HL-60 (cell line): ENCODE measurements at places on chromosomes 2 and 18.

- no peak for DNase-seq
These were observed 18.3 kb downstream of the MAIP1 start for GRCh38 chr2:199973703-199974102.

DNA sequence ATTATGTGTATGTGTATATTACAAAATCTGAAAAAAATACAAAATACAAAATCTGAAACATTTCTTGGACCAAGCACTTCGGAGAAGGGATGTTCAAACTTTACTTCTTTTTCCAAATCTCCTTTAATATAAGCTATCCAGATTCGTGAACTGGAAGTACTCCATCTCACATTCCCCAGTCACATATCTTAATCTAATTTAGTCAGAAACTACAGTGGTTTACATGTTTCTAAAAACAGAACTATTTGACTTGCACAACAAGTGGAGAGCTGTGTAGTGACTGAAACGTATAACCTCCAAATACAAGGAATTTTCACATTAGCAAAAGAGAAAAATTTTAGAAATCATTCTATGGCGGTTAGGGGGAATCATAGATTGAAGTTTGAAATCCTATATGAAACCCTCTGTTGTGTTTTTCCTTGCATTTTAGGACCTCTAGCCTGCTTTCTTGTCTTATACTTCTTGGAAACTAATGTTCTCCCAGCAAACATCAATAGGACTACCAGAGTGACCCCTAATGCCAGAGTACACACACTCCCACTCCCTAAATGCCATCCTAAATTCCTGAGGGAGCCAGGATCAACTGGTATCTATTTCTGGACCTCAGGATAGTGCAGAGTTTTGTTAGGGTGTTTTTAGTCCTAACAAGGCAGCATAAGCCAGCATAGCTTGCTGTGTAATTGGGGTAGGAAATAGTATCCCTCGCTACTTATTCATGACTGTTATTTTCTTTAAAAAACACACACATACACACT is 30.2 kb upstream of the ROCK1 start:
- no peak for DNase-seq

- no peak for DNase-seq
These were observed 10.9 kb downstream of the LIPG start for GRCh38 chr18:49572611-49573345.

DNA sequence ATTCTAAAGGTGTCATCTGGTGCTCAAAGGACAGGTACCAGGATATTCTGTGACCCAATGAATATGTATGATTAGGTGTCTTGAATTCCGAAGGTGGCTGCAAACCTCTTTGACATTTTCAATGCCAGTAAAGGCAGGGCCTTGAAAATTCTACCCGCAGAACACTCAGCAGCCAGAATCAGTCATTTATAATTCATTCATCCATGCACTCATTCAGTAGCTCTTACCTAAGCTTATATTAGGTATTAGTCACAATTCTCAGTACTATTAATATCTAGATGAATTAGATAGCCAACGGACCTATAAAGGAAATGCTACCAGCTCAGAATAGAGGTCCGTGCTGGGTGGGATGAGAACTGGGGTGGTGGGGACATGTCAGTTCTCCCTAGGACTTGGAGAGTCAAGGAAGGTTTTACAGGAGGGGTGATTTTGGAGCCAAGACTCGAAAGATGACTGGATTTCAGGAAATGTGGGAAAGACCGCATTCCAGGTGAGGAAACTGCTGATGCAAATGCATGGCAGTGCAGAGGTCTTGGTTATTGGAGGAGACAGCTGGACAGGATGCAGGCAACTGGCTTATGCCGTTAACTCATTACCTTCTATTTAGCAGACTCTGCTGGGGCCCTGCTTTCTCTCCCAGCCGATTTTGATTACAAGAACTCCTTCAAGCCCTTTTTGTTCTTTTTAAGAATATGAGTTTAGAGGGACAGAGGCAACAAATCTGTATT is 7.2 kb downstream of the TRIB2 start:
- DNase-seq, result no peak

GRCh38 chr2:81481994-81482368 is 1177.4 kb upstream of the LRRTM1 start:
- DNase-seq, result no peak

GRCh38 chr2:42073739-42074503 is 26.1 kb downstream of the PKDCC start:
- DNase-seq, result no peak

GRCh38 chr18:32201948-32202672 is 12.3 kb downstream of the MEP1B start:
- no peak for DNase-seq

GRCh38 chr18:50697509-50697908 is 122.3 kb downstream of the MRO start:
- DNase-seq, result no peak

DNA sequence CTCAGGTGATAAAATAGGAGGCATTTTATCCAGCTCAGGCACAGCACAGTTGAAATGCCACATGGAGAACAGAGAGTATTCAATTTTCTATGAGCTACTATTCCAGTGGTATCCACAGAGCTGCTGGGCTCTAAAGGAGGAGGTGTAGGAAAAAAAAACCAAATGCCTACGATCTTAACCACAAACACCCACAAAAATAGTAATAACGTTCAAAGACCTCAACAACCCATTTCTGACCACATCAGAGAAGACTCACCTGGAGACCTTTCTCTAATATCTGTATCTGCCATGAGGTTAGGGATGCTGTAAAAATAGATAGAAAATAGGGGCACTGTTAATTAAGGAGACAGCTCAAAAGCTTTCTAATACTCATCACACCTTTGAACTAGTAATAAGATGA is 294.6 kb upstream of the PARD3B start:
- no peak for DNase-seq

DNA sequence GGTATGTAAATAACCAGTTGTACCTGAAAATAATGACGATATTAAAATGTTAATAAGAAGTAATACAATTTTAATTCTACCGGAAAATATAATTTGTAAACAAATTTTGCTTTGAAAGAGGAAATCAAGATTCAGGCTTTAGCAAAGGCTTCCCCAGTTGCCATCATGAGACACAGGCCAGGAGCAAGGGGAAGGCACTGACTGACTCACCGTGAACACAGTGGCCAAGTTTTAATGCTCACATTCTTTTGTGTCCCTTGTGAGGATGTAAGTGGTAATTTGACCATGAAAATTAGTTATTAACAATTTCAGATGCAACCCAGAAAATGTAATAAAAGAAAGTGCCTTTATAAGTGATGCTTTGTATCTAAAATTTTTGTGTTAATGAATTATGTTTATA is 164.1 kb downstream of the GREB1L start:
- DNase-seq, result no peak
